ENCODE measurements at places on chromosomes 6 and 20.

DNA sequence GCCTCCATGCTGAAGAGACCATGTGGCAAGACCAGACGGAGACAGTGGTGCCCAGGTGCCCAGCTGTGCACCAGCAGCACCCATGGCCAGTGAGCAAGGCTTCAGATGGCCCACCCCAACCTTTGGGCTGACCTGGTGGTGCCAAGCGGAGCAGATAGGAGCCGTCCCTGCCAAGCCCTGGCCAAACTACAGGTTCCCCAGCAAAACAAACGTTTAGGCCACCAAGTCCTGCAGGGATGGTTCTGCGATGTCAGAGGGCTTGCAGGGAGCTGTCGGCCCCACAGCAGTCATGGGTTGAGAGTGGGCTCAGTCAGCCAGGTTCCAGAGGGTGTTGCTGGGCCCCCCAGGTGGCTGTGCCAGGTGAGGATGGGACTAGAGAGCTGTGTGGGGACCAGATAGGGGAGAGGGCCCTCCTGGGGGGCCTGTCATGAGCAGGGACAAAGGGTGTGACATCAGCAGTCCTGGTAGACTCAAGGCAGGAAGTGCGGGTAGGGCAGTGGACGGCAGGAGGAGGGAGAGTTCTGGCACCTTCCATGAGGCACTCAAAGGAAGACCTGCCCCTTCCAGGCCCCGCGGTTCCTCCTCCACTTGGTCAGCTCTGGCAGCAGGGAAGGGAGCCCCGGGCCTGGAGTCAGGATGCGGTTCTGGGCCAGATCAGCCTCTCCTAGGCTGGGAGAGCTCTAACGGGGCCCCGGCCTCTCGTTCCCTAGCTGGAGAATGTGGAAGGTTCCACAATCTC, 342.4 kb downstream of the ZFAND3 start:
- no peak for DNase-seq

GRCh38 chr6:71043902-71044301, 87.0 kb upstream of the B3GAT2 start:
- no peak for DNase-seq

- DNase-seq = no peak
These were observed 542 bp upstream of the AFG1L start for GRCh38 chr6:108294297-108294726.

GRCh38 chr6:90914312-90914711, 327.4 kb upstream of the MAP3K7 start:
- no peak for DNase-seq

DNA sequence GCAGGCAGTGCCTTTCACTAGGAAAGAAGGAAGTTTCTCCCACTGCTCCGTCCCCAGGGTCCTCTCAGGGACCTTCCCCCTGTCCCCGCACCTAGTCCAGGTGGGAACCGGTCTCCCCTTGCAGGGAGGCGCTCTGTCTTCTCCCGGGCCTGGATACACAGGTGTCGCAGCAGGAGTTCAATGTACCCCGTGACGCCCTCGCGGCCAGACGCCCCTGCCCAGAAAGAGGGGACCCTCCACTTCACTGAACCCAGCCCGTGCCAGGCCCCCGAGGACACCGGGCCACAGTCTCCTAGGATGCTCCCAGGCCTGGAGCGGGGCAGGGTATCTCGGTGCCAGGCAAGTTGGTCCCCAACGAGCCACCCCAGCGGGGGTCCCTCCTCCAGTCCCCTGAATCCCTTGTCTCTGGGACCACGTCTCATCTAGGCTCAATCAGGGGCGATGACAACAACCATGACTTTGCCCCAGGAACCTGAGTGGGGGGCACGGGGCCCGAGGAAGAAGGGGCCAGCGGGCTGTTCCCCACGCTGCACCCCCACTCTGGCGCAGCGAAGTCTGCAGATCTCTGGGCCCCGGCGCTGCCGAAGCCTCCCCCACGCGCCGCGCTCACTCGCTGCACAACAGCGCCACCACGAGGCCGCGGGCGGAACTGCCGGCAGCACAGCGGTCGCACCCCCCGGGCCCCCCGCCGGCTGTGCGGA, 103.0 kb downstream of the EDN3 start:
- DNase-seq = peak; percentile 96

- no peak for DNase-seq
These were observed 858 bp downstream of the FAM83D start for GRCh38 chr20:38926934-38927616.

DNA sequence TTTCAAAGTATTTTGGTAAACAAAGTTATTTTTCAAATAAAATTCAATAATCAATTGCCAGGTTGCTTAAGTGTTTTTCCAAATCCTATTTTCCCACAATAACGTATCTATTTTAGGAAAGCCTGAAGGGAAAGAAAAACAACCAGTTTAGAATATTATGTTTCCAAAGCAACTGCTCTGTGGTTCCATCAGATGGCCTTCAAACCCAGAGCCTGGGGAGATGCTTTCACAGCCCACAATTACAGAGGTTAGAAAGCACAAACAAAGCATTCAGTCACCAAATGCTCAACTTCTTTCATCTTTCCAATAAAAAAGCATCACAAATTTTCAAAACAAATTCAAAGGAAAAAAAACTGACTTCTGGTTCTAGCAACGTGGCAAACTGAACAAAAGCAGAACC, 66.0 kb downstream of the ELOVL5 start:
- no peak for DNase-seq

DNA sequence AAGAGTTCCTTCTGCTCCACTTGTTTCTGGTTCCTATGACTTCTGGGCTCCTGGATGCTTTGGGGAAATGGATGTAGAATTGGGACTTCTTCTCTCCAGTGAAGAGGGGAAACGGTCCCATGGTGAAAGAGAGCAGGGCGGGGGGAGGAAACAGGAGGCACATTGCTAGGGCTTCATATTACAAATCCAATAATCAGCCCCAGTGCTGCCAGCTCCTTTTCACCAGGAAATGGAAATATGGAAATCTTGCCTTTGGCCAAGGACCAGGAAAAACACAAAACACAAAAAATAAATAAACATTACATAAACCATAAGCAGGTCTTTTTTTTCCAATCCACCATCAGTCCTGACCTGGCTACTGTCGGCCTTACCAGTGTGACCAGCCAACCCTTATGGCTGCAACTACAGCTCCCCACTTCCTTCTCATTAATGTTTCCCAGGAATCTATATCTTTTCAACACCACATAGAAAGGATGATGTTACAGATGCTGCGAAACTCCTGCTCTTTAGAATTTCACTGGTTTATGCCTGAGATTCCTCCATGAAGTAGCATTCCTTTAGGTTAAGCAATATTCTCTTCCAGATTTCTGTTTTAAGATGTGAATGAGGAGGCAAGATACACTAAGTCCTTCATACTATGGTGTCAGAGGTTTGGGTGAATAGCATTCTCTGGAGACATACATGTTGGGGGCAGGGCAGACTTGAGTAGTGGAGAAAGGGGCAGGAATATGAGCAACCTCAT, 2.0 kb downstream of the PI3 start:
- no peak for DNase-seq

All from HTR-8/SVneo (cell line).